Stimulated activated CD4-positive, alpha-beta T cell treated with anti-CD3 and anti-CD28 coated beads, Interleukin-4, amount 100 ng/mL, for 1 hour (primary cell): ENCODE measurements at places on chromosomes 3 and 15.

- no peak for DNase-seq
These were observed 61.9 kb downstream of the NSMCE3 start for GRCh38 chr15:29207758-29208108.

DNA sequence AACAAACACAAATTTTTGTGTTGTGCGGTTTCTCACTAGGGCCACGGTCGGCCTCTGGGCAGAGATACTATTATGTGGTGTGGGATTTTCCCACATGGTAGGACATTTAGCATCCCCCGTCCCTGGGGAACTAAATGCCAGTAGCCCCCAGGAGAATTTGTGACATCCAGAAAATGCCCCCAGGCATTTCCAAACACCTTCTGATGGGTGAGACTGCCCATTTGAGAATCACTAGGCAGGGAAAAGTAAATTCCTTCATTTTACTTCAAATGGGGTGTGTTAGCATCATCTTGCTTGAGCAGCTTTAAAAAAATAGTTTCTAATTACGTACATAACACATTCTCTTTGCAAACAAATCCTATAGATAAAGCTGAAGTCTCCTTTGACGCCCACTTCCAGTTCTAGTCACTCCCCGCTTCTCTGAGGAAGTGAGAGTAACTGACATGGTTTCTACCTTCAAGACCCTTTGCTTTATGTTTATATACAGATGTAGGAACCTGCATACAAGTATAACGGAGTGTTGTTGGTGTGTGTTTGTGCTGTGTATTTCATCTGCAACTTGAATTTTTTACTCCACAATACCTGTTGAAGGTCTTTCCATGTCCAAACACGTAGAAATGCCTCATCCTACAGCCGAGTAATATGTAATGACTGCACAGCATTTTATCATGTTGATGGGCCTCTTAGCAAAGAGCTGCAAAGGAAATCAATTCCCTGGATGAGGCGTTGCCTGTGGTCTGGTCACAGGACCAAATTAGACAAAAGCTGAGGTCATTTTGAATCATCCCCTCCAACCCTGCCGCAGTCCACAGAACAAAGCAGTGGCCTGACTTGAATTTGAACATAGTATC lies 31.4 kb upstream of the ZBTB38 start:
- no peak for DNase-seq

- peak; percentile 36 for DNase-seq
These were observed 72.6 kb downstream of the MYO1E start for GRCh38 chr15:59299929-59300617.

DNA sequence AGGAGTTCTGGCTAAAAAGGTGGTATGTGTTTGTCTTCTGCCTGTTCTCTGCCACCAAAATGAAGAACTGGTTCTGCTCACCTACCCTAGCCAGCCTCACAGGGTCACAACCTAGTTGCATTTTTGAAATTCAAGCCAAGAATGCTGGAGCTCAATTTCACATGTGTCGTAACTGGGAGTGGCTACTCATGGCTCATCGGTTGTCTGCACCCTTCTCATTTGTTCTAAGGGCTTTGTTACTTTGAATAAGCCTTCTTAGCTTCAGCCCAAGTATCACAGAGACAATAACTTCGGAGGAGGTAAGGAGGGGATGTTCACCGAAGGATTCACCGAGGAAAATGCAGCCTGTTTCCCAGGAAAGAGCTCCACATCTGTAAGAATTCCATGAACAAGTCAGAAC lies 134.3 kb upstream of the RARB start:
- DNase-seq, result no peak

DNA sequence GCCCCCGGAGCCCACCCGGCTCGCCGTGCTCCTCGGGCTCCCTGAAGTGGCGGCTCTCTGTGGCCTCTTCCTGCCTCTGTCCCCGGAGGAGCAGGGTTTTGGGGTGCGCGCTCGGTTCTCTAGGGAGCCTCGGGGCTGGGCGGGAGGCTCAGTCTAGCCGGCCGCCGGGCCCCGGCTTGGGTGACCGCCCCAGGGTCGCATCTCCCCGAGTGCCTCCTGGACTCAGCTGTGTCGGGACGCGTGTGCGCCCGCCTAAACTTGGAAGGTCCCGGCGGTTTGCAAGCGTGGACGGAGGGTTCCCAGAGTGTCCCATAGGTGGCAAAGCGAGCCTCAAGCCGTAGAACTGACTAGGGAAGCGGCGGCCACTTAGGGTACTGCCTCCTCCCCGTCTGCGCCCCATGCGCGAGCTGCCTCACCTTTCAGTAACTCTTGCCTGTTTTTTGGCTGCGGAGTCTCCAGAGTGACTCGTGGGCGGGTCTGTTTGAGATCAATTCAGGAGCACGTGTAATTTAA lies 601 bp downstream of the ACTL6A start:
- DNase-seq, result peak; percentile 66

- no peak for DNase-seq
These were observed 61.4 kb upstream of the GOLGA8B start for GRCh38 chr15:34644851-34645250.

GRCh38 chr3:154971771-154972326 lies 108.3 kb upstream of the MME start:
- DNase-seq, result no peak

DNA sequence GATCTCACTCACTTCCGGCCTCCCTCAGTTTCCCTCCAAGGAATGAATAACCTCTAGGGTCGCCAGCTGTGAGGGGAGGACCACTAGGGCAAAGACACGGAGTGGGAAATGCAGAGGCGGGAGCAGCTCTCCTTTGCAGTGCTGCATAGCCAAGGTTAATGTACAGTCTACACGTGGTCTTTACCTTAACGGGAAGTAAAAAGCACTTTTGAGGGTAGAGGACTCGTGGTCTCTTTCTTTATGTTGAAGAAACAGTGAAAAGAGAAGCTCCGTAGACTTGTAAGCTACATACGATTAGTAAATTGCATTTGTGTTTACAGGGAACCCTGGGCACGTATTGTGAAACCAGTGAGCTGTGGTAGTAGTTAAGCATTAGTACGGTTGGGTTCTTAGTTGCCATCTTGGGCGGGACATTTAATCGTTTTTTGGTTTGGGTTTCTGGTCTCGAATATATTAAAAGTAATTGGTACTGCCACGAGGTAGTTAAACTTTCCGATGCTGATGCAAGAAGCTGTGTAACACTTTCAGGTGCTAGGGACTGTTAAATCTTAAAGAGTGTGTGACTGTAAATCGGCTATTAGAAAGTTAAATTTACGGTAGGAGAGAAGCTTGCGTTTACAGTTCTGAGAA lies 828 bp downstream of the U2SURP start:
- no peak for DNase-seq

- no peak for DNase-seq
These were observed 108.0 kb downstream of the SNRPN start for GRCh38 chr15:25062551-25063430.

GRCh38 chr15:77606142-77607034 lies 26.3 kb downstream of the LINGO1 start:
- no peak for DNase-seq
